ENCODE measurements at places on chromosomes 4 and X.

DNA sequence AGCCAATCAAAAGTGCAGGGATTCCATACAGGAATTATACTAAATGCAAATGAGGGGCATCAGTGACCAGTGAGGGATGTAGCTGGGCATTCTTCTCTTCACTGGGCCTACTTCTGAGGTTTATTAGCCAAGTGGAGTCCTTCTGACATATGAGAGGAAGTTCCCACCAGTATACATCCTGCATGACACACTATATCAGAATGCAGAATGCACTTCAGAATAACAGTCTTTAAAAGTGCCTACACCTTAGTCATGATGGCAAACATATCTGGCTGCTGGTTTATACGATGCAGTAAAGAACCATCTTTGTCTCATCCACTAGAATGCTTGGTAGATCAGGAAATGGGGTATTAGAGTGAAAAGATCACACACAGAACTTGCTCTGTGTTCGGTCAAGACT lies 180.3 kb upstream of the PPARGC1A start:
- no peak for DNase-seq

- DNase-seq = no peak
Observed at GRCh38 chr4:25172961-25173915, 13.0 kb upstream of the SEPSECS start.

- no peak for DNase-seq
Observed at GRCh38 chr4:132059227-132059626, 1089.9 kb upstream of the PCDH10 start.

GRCh38 chr4:65296246-65296645 lies 374.0 kb downstream of the EPHA5 start:
- DNase-seq = no peak

DNA sequence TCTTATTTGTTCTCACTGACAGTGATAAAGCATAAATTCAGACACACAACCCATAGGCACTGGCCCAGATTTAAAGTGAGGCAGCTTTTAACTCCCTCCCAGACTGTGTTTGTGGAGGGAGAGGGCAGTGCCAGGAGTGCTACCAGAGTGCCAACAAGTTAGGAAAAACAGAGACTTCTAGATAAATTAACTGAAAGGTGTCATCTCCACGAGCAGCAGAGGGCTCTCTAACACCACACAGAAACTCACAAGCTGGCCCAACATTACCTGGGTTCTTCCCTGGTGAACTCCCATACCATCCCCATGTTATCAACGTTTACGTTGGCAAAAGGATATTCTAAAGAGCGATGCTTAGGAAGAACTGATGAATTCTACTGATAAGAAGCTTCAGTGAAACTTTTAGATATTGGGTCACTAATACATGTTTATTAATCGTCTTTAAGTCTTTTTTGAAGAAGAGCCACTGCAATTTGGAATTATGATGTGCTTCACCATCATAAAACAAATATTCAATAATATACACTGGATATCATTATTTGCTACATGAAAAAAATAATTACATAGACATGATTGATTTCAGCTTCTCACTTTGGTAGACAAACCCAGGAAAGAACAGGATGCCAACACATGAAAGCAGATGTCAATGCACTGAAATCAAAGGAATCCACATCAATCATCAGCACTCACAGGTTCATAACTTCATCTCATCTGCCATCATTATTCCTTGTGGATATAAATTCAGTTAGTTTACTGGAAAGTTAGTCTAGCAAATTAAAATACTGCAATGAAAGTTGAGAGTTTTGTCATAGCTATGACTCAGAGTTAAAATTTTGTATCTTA lies 121.2 kb upstream of the NAP1L5 start:
- DNase-seq = no peak

DNA sequence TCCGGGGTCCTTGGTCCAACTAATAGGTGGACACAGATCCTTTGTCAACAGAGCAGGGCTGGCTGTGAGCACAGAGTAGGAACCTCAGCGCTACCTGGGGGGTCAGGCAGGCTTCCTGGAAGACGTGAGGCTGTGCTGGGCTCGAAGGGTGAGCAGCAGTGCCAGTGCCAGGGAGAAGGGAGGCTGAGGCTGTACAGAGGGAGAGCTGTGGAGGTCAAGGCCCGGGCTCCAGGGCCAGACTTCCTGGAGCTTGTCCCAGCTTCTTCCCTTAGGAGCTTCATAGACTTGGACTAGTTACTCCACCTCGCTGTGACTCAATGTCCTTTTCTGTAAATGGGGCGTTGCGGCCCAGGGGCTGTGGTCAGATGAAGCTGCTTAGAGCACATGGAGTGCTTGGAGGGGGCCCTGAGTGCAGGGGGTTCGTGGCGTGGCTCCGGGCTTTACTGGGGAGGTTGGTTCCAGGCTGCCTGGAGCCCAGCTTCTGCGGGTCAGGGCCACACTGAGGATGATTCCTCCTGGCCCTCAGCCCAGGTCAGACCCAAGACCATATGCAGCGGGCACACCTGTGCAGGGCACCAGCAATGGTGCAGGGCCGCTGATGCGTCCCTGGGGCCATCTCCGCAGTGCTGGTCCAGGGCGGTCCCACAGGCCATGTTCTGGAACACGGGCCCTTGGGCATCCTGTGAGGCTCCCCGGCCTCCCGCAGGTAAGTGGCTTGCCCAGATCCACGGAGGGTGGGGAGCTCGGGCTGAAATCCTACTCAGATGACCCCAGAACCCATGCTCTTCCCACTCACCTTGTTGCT lies 98.1 kb downstream of the DCTD start:
- no peak for DNase-seq

- no peak for DNase-seq
Observed at GRCh38 chr4:113445286-113445685, 316.3 kb downstream of the CAMK2D start.

GRCh38 chr4:180059216-180059881 lies 2183.9 kb upstream of the TENM3 start:
- DNase-seq = no peak

DNA sequence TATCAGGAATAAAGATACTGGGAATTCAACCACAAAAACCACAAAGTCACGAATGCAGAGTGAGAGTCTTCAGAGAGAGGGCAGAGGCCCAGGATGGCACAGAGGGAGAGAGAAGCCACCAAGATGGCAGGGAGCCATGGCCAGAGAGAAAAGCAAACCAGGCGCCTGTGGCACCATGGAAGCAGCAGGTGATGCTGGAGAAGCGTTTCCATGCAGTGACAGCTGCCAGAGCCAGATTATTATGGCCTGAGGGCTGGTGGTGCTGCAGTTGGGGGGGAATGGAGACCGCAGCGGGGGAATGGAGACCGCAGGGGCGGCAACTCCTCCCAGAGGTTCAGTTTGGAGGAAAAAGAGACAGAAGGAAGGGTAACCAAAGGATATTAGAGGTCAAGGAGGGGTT lies 5.8 kb downstream of the TAFAZZIN start:
- DNase-seq = no peak

DNA sequence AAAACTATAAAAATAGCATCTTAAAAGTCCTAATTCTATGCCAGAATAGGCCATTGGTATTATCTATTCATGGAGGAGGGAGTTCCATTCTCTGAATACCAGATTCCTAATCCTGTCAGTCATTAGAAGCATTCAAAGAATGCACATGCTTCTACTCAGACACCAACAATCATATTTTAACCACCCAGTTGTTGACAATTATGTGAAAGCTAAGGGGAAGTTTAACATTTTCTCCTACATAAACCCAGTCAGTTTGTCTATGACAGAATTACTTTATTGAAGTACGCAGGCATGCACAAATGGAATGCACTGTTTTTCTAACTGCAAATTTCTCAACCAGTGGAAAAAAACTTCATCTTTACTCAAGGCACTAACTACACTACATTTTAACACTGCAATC lies 69.6 kb upstream of the MTNR1A start:
- no peak for DNase-seq

DNA sequence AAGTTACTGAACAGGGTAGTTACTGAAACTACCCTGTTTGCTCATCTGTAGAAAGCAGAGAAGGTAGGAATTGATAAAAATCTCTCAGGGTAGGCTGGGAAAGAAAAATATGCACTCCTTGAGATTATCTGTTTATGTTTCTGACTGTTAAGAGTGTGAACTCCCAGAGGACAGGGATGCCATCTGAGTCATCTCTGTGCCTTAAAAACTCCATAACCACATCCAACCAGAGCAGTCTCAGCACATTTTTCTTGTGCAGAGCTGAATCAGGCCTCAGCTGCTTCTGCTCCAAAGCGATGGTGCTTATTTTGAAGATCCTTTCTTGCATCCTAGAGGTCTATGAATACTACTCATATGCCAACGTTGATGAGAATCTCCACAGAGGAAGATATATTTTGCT lies 9.9 kb downstream of the CENPVL3 start:
- DNase-seq = no peak

GRCh38 chr4:45346816-45347435 lies 620.6 kb upstream of the GNPDA2 start:
- DNase-seq = no peak

GRCh38 chr4:73053076-73053475 lies 16.4 kb downstream of the COX18 start:
- no peak for DNase-seq

- no peak for DNase-seq
Observed at GRCh38 chrX:37608156-37608555, 36.7 kb downstream of the LANCL3 start.

DNA sequence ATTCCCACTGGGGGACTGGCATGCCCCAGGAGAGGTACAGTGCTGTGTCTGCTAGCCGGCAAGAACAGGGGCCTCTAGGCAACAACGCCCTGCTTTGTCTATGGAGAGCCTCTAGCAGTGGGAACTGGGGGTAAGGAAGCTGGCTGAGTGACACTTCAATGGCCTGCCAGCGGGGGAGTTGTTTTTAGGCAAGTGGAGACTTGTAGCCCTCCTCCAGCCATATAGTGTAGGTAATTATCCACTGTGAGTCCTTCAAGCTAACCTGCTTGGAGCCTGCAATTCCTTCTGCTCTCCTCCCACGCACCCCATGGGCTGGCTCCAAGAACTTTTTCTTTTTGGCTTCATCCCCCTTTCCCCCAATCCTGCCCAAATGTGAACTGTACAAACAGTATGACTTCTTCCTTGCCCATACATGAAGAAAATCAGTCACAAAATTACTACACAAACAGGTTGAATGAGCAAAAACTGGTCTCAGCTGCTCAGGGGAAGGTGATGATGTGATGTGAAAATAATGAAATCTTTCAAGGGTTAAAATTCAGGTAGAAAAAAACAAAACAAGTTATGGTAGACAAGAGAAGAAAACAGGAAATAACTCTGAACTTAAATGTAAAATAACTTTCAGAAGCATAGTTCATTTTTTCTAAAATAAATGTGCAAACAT lies 33.1 kb downstream of the LEF1 start:
- no peak for DNase-seq

GRCh38 chrX:55340896-55341433 lies 76.2 kb upstream of the PAGE3 start:
- no peak for DNase-seq

DNA sequence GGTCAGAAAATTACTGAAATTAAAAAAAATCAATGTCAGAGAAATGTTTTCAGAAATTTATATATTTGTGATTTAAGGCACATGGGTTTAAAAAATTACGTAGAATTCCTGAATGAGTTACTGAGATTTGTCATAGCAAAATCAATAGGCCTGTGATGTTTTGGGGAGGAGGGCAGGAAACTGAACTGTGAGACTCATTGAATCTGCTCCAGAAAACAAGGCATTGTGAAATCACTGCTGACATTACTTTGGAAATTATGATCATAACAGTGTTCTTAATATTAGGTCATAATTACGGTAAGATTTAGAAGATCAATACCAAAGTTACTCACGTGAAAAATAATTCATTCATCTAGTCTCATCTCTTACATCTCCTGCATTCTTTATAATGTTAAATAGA lies 5.3 kb downstream of the FGF5 start:
- no peak for DNase-seq

DNA sequence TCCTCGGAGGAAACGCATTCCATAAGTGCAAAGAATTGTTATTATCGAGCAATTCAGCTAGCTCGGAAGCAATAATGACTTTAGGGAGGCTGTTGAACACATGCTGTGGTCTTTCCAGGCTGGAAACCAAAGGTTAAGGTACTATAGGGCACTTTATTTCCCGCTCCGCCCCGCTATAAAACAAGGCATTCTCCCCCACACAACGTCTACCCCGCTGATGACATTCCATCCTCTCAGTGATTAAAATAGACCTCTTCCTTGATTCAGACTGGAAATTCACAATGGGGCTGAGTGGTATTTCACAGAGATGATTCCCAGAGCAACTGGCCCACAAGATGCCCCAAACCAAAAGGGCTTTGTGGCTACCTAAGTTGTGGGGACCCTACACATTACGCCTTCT lies 196.4 kb downstream of the STIM2 start:
- no peak for DNase-seq

GRCh38 chr4:145231906-145232700 lies 51.7 kb upstream of the OTUD4 start:
- no peak for DNase-seq

- no peak for DNase-seq
Observed at GRCh38 chrX:131747173-131747572, 203.3 kb downstream of the OR13H1 start.

DNA sequence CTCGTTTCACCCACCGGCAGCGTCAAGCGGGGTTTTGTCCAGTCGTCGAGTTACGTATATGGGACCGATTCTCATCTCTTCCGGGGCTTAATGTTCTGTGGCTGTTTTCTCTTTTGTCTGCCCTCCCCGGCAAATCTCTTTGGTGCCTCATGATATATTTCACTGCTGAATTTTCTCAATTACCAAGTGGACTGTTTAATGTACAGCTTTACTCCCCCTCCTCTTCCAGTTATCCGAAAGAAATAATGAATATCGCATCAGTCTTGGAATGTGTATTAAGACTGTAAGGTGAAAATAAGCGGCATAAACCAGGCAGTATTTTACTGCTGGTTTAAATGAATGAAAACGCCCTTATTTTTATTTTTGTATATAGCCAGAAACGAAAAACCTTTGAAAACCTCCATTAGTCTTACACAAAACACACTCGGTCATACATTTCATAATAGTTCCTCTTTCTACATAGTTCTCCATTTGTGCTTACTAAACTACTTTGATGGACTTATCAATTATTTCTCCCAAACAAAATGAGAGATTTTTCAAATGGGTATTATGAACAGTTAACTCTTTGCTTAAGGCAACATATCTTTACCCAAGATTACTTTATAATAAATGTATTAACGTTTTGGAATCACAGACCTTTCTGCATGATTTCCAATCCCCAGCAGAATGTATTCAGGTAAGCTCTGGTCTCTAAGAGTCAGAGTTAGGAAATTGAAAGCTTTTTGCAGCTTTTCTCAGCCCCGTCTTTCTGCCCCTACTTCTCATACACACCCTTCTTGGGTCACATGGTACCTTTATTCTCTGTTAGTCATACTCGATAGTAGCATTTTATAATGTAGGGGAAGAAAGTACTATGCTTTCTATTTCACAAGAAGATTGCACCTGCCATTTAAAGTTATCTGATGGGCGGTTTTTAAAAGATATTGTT lies 979 bp downstream of the RP2 start:
- DNase-seq = no peak

GRCh38 chrX:153688911-153689590 lies 1.3 kb downstream of the SLC6A8 start:
- no peak for DNase-seq

DNA sequence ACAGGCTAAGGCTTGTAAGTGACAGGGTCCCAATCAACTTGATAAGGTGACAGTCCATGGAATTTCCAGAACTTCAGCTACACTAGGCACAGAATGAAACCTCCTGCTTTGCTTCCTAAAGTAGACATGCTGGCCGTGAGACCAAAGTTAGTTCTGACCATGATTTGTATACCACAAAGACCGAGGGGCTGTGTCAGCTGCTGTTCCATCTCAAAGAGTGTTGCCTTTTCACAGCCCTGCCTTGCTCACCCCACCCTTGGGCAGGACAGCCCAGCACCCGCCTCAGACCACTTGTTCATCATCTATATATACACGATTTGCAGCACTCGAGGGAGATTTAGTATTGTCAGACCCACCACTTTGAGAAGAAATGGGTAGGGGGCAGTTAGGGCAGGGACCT lies 5.3 kb downstream of the IDS start:
- no peak for DNase-seq

Measured in GM12891 (cell line).